ENCODE measurements at places on chromosomes 11 and 22.

DNA sequence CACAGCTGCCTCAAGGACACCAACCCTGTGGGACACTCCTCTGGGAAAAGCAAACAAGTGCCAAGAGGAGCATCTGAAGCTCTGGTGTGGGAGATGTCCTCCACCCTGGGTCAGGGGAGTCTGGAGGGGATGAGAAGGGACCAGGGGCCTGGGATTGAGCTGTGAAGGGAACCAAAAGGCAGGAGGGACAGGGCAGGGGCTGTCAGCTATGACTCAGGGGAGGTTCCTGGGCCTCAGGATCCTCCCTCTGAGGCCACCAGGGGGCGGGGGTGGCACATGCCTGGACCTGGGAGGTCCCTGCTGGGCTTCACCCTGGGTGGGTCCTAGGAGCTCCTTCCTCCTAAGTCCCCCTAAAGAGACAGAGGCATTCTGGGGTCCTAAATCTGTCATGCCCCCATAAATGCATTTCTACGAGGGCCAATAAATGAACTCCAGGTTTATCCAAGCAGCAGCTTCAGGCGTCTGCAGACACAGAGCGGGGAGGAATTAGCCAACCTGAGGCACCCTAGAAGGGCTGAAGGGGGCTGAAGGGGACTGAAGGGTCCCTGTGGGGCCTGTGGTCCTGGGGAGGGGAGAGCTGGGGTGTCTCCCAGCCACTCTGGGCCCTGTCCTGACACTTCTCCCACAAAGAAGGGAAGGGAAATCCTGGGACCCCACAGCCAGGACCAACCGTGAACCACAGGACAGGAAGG, 31.9 kb upstream of the IGLL5 start:
- DNase-seq, result peak; percentile 9

- no peak for DNase-seq
These were observed 11.0 kb downstream of the MN1 start for GRCh38 chr22:27790376-27791158.

GRCh38 chr11:18765554-18765953, 26.0 kb downstream of the PTPN5 start:
- no peak for DNase-seq

DNA sequence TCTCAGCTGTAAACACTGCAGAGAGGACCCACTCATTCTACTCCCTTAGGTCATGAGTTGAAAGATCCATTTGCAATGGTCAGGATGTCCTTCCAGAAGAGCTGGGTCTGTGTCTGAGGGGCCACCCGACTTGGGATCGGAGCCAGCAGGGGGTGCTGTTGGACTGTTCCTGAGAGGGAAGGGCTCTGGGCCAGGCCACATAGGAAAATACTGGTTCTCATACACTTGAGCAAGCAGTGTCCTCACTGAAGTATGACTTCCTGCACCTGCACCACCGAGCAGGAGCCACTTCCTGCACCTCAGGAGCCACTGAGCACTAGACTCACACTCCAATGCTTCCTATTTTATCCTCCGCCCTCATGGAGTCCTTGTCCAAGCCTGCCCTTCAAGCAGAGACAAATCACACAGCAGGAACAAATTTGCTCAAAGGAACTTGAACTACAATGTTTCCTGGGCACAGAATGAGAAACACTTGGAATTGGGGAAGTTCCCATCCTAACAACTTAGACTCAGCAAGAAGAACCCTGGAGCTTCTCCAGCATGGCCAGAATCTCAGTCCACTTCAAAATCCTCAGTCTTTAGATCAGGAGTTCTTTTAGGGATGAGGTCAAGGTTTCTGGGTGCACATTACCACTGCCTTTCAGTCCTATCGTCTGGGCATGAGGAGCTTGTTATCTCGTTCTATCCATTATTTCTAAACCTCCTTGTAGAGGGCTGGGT, 36.6 kb upstream of the VPREB1 start:
- peak; percentile 91 for DNase-seq

DNA sequence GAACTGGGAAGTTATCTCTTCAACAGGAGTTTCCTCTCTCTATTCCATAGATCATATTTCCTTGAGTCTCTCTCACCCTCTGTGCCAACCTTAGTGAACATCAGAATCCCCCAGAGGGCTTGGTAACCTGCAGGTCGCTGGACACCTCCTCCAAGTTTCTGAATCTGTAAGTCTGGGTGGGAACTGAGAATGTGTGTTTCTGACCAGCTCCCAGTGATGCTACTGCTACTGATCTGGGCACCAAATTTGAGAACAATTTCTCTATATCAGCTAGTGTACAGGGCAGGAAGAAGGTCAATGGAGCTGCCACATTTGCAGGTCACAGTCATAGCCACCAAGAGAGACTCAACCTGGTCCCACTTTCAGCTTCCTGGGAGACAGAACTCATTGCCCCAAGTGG, 62.9 kb downstream of the RCN1 start:
- no peak for DNase-seq

- no peak for DNase-seq
These were observed 9.1 kb downstream of the MICAL2 start for GRCh38 chr11:12119502-12119901.
